ENCODE measurements at places on chromosomes 3 and 15.

GRCh38 chr3:168977716-168978374 lies 685.7 kb downstream of the MECOM start:
- DNase-seq, result no peak

DNA sequence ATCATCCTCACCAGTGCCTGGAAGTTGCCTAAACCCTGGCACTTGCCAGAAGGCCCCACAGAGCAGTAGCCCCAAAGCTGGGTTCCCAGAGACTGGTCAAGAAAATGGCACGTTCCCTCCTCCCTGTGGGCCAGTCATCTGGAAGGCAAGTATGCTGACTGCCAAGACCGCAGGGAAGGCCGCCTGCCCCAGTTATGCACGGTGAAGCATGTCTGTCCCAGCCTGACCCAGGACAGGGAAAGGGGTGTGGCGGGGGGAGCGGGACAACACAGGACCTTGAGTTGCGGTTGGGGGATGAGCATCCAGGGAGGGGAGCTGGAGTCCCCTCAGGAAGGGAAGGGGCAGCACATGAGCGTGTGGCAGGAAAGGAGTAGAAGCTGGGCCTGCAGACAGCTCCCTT lies 33.0 kb downstream of the RBPMS2 start:
- DNase-seq, result no peak

GRCh38 chr3:40097131-40098117 lies 212.1 kb upstream of the EIF1B start:
- no peak for DNase-seq

DNA sequence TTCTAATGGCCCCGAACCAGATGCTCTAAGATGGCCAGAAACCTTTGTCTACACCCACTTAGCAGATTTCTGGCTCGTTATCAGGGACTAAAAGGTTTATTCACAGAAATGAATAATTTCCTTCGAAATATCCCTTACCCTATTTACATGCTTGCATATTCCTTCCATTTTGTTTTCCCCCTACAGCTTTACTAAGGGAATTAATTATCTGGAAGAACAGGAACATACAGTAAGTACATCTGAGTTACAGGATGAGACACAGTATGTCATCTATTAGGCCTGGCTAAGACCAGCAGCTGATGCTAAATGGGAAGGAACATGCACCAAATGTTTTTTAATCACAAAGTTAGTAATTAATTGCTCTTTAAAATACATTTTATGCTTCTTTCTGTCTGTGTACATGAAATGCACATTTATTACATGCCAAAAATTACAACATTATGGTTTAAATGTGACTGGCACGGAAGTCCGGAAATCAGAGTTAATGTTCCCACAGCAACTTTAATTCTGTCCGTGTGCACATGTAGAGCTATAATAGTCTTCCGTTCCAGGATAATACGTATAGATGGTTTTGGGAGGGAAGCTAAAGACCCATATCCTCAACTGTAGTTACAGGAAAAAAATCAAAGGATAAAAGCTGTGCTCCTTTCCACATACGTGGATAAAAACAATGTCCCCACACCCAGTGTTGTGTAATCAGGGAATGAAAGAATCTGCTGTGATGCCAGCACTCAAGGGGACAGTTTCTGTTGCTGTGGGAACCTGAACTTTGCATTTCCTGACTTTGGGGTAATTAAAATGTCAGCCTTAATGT lies 82.0 kb downstream of the TIGIT start:
- no peak for DNase-seq

GRCh38 chr3:14577897-14578296 lies 37.8 kb upstream of the GRIP2 start:
- DNase-seq, result no peak

- no peak for DNase-seq
These were observed 134.0 kb downstream of the CHL1 start for GRCh38 chr3:330494-331115.

DNA sequence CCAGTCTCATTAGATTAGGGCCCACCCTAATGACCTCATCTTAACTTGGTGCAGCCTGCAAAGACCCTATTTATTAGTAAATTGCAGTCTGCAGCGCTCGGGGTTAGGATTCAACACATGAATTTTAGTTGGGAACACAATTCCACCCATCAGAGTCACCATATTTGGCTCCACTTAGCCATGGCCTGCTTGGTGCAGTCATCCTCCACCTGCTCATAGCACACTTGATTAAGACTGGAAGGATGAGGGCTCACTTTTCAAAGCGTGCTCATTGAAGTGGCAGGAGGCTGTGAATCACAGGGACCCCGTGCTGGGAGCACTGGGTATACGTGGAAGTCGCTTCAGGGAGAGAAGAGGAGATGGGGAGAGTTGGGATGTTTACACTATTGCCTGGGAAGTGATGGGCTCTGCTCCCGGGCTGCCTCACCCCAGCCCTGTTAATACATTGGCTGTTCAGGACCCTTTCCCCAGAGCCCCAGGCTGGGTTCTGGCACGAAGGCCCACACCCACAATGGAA lies 68.2 kb downstream of the ASB7 start:
- no peak for DNase-seq

DNA sequence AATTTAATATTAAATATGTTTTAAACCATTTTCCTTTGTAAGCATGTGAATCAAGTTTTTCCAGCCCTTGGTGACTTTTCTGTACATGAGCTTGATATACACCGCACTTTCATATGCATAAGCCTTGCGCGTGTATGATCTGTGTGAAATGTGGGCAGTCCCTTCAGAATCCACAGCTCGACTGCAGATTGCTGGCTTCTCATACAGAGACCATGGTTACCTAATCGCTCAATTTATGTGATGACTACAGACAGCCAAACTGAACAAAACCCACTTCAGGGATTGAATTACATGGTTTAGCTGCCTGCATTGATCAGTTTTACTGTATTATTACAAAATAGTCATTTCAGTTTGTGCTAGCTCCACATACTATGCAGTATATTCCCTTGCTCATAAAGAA lies 212.3 kb upstream of the NECTIN3 start:
- no peak for DNase-seq

- DNase-seq, result no peak
These were observed 40.1 kb downstream of the ACAN start for GRCh38 chr15:88843334-88843733.

Measured in Panc1 (cell line).